ENCODE measurements at places on chromosomes 13 and 19. TPM values are rescaled to one million over a fixed set of nuclear protein-coding genes. Genes with fewer than 3 reads are reported as not detected.

Gene GJB2
- not detected for total RNA-seq

Gene EPSTI1
- total RNA-seq, result 47.0 TPM

Gene TFDP1
- 41.9 TPM for total RNA-seq

Gene TNNT1
- total RNA-seq, result 1.4 TPM

Gene KIR2DL1
- not detected for total RNA-seq

Gene ZNF524
- 7.8 TPM for total RNA-seq

Gene SIGLEC12
- not detected for total RNA-seq

Gene SPRED3
- 1.4 TPM for total RNA-seq

Gene CYP4F2
- total RNA-seq, result not detected

Gene SIAH3
- not detected for total RNA-seq

Gene PRKCG
- total RNA-seq, result not detected

Gene LILRB5
- not detected for total RNA-seq

Gene ZNF132
- 5.5 TPM for total RNA-seq

Gene OR4F17
- total RNA-seq, result not detected

Gene KLC3
- total RNA-seq, result not detected

Gene CLASRP
- 14.6 TPM for total RNA-seq

Gene PLVAP
- 0.61 TPM for total RNA-seq

Gene SIGLEC8
- total RNA-seq, result not detected

Gene LHFPL6
- total RNA-seq, result 24.8 TPM

Gene SLC10A2
- total RNA-seq, result not detected

Gene CASP14
- total RNA-seq, result not detected

Gene BRD4
- total RNA-seq, result 7.4 TPM

Gene CEACAM3
- total RNA-seq, result not detected

Gene SLC25A41
- total RNA-seq, result not detected

Gene IFNL1
- not detected for total RNA-seq

Gene PEX11G
- total RNA-seq, result 3.2 TPM

Gene ZNF846
- 2.6 TPM for total RNA-seq

Gene CALR3
- total RNA-seq, result not detected

Gene MEF2B
- 0.32 TPM for total RNA-seq

Gene RDH8
- not detected for total RNA-seq

Gene DKKL1
- total RNA-seq, result not detected

Gene NCCRP1
- not detected for total RNA-seq

Gene PLK5
- not detected for total RNA-seq

Gene ZNF625
- 10.5 TPM for total RNA-seq

Gene ZNF552
- 10.5 TPM for total RNA-seq

Gene SIGLEC9
- not detected for total RNA-seq

Gene MTUS2
- total RNA-seq, result not detected

Gene BICRA
- total RNA-seq, result 5.0 TPM

Gene ICAM5
- under 0.01 TPM for total RNA-seq

Gene PDX1
- total RNA-seq, result not detected

Gene CAB39L
- total RNA-seq, result 10.4 TPM

Gene TMEM38A
- total RNA-seq, result 2.6 TPM
